CD4-positive, alpha-beta T cell treated with Interleukin-4 for 1 hour (primary cell): ENCODE measurements at places on chromosomes 7 and 10.

DNA sequence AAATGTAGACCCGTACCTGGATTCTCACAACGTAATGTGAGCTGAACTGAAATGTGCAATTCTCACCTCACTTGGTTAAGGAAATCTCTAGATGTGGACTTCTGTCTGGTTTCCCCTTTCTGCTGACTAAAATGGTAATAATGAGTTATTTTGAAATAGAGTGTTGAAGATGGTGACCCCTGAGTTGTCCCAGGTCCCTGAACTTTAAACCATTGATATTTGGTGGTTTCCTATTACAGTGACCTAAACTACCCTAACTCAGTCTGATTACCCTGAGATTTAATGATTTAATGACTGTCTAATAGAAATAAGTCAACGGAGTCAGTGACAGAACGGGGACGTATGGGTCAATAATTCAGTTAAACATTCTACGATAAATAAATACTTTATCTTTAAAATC is 845.9 kb downstream of the PCDH15 start:
- no peak for DNase-seq

GRCh38 chr10:36801660-36802059 is 323.7 kb upstream of the ANKRD30A start:
- DNase-seq, result no peak

GRCh38 chr10:62852961-62853702 is 37.0 kb upstream of the EGR2 start:
- DNase-seq, result peak; percentile 27

GRCh38 chr7:7861211-7861633 is 107.4 kb upstream of the GLCCI1 start:
- DNase-seq, result no peak

DNA sequence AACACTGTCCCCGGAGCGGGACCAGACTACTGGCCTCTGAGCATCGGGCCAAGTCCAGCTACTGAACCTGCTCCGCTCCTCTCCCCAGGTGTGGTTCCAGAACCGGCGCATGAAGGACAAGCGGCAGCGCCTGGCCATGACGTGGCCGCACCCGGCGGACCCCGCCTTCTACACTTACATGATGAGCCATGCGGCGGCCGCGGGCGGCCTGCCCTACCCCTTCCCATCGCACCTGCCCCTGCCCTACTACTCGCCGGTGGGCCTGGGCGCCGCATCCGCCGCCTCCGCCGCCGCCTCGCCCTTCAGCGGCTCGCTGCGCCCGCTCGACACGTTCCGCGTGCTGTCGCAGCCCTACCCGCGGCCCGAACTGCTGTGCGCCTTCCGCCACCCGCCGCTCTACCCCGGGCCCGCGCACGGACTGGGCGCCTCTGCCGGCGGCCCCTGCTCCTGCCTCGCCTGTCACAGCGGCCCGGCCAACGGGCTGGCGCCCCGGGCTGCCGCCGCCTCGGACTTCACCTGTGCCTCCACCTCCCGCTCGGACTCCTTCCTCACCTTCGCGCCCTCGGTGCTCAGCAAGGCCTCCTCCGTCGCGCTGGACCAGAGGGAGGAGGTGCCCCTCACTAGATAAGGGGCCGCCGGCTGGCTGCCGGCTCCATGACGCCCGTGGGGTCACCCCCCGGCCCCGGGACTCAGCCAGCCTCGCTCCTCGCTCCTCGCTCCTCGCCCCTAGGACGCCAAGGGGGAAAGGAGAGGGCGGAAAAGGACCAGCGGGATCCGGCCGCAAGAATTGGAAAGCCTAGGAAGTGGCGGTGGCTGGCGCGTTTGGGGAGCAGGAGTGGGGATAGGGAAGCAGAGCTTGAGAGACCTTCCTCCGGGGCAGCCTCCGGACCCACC is 3.4 kb downstream of the EVX1 start:
- DNase-seq, result no peak

DNA sequence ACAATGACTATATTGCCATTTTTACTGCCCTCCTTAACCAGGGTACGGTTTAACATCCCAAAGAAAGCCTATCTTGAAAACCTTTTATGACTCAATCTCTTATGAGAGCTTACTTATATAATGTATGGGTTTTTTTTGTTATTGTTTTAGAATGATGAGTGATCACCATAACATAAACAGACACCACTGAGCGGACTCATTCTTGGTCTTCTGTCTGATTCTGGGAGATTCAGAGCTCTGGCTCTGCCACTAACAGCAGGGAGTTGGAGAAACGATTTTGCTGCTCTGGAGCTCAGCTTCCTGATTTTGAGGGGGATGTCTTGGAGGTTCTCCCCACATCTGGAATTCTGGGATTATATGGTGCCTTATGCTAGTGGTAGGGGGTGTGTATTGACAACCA is 244.1 kb downstream of the FRMD4A start:
- no peak for DNase-seq

GRCh38 chr7:80204454-80204853 is 69.8 kb downstream of the GNAI1 start:
- DNase-seq, result no peak

DNA sequence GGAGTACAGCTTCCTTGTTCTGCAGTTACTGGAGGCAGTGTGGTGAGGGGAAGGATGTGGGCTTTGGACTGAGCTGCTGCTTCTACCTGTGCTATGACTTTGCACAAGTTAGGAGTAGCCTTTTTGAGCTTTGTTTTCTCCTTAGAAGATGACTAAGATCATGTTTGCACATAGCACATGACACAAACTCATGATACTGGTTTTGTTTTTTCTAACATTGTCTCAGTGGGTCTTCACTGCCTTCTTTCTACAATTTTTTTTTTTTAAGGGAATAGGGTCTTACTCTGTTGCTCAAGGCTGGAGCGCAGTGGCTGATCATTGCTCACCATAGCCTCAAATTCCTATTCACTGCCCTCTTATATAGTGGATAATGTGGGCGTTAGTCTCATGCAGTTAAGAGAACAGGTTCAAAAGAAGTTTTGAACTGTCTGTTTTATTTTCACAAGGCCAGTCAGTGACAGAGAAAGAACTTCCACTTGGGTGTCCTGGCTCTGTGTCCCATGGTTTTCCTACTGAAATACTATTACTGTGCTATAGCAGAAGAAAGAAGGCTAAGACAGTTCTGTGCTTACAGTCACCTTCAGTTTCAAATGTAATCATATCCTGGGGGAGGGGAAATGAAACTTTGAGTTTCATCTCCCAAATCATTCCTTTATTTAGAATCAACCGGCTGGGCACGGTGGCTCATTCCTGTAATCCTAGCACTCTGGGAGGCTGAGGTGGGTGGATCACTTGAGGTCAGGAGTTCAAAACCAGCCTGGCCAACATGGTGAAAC is 72.0 kb downstream of the KAT6B start:
- no peak for DNase-seq

- no peak for DNase-seq
Measured at GRCh38 chr10:80694930-80695329, 157.2 kb downstream of the SH2D4B start.

- DNase-seq, result peak; percentile 15
Measured at GRCh38 chr10:93907059-93907458, 13.3 kb downstream of the SLC35G1 start.

DNA sequence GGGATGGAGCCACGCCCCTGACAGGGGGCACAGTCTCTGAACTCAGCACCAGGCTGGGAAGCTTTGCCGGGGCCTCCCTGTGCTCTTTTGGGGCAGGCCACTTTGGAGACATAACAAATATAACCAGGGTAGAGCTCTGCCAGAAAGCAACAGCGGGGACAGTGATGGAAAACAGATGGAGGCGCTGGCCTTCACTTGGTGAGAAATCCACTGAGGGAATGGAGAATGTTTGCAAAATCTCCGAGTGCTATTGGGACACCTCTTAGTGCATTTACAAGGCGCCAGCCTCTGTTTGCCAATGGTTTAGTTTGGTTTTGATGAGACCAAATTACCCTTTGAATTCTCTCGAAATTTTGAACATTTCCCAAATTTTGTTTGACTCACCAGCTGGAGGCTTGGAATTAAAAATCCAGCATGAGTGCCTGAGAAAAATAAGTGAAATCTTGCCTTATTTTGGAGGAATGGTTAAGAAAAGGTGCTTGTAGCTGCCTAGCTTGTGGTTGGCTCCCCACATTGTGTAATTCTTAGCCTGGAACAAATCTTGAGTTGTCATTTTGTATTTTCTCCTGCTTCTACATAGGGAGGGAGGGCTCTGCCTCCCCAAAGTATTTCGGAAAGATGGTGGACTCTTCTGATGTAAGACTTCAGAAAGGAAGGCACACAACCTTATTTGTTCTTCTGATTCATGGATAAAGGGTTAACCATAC is 980.5 kb downstream of the LRMDA start:
- DNase-seq, result no peak

- DNase-seq, result no peak
Measured at GRCh38 chr10:121531076-121531829, 67.0 kb downstream of the FGFR2 start.

GRCh38 chr7:23472046-23472445 is 1.8 kb upstream of the IGF2BP3 start:
- no peak for DNase-seq

GRCh38 chr7:7169296-7169695 is 13.0 kb upstream of the C1GALT1 start:
- no peak for DNase-seq

- no peak for DNase-seq
Measured at GRCh38 chr7:132964876-132965275, 117.0 kb downstream of the CHCHD3 start.

DNA sequence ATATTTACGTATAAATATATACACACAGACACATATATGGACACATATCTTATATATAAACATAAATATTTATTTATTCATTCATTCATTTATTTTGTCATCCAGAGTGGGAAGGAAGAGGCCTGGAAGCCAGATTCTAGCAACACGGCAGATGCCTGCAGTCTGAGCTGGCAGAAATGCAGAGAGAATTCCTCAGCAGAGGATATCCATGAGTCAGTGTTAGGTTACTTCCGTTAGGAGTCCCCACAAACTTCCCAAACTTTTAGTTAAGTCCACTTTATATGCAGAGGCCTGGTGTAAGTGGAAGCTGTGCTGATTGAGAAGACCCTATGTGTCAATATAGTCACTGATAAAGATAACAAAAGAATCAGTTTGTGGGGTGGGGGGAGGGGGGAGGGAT is 89.6 kb downstream of the PPP1R17 start:
- DNase-seq, result no peak

- DNase-seq, result no peak
Measured at GRCh38 chr10:118642228-118642627, 46.8 kb upstream of the PRLHR start.

DNA sequence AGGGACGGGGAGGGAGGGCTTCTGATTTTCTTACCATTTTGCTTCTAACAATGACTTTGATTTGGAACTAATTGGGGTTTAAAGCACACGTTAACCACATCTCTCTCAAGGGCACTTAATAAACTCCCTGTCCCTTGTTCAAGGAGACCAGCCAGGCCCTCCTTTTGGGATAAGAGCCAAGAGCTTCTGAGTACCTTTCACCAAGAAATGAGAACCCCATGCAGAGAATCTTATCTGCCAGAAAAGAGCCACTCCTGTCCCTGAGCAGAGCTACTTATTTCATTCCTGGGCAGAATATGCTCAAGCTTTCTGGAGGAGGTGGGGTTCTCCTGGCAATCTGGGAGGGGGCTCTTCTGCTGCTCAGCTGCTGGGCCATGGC is 574.6 kb downstream of the GALNT17 start:
- DNase-seq, result no peak

- DNase-seq, result no peak
Measured at GRCh38 chr10:111429288-111430028, 352.6 kb downstream of the ADRA2A start.

GRCh38 chr7:142188154-142188553 is 69.7 kb downstream of the PRSS58 start:
- DNase-seq, result no peak

DNA sequence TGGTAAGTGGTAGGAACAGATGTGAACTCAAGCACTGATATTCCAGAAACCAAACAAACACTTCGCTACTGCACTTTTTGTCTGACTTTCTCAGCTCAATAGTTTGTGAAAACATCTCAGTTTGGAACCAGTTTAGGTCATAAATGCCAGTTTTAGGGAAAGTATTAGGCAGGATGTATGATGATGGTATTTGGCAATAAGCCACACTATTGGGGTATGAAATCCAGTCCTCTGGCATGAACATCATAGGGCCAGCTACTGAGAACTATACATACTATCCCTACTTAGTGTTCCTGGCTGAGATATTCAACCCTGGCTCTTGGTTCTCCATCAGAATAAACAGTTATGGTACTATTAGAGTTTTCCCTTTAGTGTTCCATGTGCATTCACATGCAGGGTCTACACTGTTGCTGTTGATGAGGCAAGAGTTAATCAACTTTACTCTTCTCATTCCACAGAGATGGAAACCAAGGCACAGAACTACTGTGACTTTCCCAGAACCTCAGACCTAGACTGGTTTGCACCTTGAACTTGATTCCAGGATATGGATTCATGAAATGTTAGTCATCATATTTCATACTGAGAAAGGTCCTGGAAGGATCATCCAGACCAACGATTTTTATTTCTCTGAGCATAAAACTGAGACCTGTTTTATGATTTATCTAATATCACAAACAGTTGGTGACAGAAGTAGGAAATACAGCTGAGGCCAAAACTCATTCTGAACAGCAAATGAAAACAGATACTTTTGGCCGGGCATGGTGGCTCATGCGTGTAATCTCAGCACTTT is 20.0 kb upstream of the IFIT2 start:
- DNase-seq, result no peak

DNA sequence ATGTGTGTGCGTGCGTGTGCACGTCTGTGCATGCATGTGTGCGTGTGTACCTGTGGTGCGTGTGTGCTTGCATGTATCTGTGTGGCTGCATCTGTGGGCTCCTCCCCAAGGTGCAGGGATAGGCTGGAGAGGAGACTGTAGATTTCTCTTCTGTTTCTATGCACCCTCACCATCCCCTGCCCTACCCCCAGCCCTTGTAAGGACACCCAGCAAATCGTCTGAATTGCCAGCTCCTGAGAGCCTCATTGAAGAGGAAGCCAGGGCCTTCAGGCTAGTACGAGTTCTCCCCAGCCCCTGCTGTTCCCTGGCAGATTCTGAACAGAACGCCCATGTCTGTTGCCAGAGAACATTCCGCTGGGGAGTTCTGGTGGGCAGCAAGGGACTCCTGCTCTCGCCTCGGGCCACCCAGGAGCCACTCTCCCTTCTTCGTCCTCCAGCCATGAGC is 17.0 kb upstream of the TRIM8 start:
- DNase-seq, result no peak

DNA sequence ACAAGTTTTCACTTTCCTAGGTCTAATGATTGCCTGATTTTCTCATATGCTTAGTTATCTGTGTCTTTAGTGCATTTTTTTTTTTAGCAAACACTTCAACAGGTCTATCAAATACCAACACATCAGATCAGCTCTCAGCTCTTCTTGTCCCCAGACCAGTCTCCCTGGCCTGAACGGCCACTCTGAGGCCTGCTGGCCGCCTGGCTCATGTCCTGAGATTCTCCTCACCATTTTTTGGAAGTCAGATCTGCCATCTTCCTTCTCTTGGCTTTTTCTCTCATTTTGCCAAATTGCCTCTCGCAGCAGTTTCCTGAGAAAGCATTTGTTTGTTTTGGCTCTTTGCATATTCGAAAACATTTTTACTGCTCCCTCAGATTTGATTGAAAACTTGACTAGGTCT is 29.3 kb downstream of the PPP2R2D start:
- no peak for DNase-seq
